ENCODE measurements at places on chromosomes 7 and 10.

- DNase-seq = no peak
Measured at GRCh38 chr7:103832438-103832837, 157.0 kb downstream of the RELN start.

- no peak for DNase-seq
Measured at GRCh38 chr10:112834751-112835181, 115.3 kb upstream of the TCF7L2 start.

- peak; percentile 86 for DNase-seq
Measured at GRCh38 chr7:68691261-68692216, 906.7 kb upstream of the AUTS2 start.

GRCh38 chr10:663831-664251, 25.6 kb downstream of the DIP2C start:
- no peak for DNase-seq

DNA sequence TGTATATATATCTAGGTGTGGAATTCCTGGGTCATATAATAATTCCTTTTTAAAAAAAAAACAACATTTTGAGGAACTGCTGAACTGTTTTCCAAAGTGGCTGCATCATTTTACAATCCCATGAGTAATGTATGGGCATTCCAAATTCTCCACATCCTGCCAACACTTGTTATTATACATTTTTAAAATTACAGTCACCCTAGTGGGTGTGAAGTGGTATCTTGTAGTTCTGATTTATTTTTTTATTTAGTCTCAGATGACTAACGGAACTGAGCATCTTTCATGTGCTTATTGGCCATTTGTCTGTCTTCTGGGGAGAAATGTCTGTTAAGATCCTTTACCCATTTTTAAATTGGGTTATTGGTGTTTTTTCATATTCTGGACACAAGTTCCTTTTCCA, 12.0 kb upstream of the KLHL7 start:
- peak; percentile 9 for DNase-seq

Data from MG63 (cell line).